ENCODE measurements at places on chromosomes 6 and 20.
A peak's percentile ranks its signal among the peaks of the same experiment; 100 is the strongest.

DNA sequence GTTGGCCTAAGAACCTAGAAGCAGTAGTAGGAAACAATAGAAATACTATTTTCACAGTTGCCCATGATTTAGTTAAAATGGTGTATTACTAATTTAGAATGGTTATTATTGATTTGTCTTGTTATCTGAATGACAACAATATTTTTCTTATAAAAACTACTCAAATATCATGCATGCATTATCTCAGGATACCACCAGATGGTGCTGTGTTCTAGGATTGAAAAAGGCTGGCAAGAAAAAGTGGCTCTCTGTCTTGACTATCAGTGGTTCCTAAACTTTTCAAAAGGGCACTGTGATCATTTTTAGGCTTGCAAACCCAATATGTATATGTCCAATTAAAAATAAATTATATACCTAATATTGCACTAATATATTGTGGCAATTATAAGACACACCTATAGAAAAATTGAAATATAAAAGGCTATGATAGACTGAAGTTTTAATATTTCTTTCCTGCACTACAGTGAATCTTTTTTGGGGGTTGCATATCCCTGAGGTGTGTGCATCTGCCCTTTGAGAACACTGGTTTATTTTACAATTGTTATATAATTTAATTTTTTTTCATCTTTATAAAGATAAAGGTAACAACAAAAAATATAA is 131.7 kb upstream of the MLIP start:
- ATAC-seq: no peak

DNA sequence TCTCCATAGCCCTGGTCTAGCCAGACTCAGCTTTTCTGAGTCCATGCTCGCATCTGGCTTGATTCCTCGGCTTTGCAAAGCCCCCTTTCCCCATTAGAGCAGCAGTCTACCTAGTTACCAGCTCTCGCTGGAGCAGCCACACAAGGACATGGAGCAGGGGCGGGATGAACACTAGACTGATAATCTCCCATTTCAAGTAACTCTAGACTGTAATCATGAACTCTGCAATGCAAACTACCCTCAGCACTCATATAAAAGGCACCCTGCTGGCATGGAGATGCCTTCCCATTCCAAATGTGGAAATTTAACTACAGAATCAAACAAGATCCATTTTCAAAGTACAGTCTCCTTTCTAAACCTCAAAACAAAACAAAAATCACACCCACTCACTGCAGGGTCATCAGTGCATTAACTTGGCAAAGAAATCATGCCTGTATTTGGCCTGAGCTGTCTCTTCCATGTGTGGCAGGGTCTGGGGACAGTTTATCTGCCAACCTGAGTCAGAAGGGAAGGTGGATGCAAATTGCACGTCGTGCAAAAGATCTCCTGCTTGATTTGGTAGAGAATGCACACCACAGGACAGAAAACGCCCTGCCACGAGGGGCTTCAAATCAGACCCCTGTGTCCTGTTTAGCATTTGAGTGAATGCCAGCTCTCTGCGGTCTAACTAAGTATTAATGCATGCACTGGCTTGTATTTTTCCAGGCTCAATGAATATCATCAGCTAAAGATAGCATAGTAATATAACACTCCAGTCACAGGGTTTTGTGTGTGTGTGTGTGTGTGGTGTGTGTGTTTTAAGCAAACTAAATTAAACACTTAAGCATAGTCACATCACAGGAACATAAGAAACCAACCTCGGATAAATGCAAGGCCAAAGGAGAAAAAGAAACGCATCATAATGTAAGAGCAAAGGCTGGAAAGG is 85.3 kb downstream of the MYLK4 start:
- ATAC-seq: no peak

DNA sequence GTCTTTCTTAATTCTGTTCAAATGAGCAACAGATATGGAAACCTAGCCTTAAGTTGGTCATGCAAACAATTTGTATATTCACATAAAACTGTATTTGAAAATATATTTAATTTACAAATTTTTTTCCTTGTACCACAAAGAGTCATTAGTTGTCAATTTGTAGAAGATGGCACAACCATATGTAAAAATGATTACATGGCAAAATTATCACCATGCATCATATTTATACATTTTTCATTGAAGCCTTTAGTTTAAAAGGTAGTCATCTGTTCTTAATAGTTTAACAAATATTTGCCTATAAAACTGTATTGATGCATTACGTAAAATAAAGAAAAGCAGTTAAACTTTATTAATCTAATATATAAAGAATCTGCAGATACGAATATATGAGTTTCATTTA is 1306.8 kb upstream of the ADGRB3 start:
- no peak for ATAC-seq

DNA sequence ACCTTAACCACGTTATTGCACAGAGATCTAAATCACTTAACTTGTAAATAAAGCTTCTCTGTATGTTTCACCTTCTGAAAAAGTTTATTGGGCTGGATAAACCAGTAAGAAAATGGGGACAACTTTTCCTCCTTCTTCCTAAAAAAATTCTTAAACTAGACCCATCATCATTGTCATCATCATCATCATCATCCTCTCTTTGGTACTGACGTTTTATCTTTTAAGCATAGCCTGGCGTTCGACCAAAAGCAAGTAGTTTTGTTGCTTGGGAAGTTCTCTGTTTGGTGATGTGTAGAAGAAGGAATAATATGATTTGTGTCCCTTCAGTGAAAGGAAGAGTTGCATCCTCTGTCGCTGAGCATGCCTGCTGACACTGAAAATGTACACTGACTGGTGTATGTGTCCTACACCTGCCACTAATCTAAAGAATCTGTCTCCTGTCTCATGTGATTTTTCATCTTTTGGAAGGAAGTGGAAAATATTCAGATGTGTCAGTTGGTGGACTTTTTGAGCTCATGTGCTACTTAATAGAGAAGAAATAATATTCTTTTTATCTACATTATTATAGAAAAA is 2.5 kb downstream of the CLVS2 start:
- no peak for ATAC-seq

DNA sequence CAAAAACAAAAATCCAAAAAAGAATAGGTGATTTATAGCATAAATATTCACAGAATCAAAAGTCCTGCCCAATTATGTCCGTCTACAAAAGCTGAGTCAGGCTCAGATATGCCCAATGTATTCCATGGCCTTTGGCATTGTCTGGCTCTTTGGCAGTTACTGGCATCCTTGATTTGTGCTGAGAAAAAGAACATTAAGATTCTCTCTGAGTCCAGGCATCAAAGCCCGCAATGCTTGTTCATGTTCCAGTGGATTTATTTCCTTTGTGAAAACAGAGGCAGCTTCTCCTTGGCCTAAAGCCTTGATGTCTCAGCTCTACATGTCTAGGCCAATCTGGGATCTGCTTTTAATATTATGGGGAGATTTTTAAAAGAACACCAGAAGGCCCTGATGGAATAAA is 76.1 kb upstream of the SLC4A11 start:
- ATAC-seq: no peak

GRCh38 chr20:37726971-37727956 is 33.4 kb downstream of the CTNNBL1 start:
- no peak for ATAC-seq

DNA sequence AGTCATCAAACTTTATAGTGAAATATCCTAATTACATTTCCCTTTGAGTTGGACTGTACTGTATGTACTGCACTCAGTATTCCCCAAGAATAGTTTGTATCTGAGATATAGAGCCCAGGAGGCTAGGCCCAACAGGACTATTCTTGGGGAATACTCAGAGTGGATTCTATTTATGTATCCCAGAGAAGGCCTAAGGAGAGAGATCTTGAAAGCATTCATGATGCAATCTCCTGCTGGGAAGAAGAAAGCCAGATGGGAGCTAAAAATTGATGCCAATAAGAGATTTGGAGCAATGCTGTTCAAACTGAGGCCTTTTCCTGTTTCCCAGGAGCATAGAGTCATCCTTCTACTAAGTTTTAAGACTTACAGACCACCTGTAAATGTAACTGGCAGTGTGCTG is 452.1 kb upstream of the PLCB4 start:
- no peak for ATAC-seq

- ATAC-seq: no peak
Measured at GRCh38 chr6:89278956-89279355, 36.1 kb downstream of the GABRR2 start.

- no peak for ATAC-seq
Measured at GRCh38 chr6:12459945-12460661, 169.9 kb downstream of the EDN1 start.

DNA sequence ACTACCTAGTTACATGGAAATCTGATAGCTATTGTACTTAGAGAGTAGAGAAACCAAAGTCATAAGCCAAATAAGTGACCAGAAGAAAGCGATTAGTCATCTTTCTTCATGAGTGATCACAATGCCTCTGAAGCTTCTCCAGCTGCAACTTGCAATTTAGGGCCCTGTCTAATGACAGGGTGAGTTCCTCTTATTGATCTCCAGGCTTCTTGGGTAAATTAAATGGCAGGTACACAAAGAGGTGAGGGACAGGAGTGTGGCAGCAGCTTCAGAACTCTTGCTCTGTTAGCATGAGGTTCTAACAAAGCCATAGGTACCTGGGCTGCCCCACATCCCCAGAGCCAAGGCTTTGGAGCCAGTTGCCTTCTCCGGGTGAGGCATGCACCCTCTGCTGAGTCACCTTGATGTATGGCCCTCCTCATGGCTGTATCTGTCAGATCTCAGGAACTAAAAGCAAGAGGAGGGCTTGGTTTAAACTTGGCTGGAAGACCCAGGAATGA is 60.8 kb downstream of the PRDM1 start:
- ATAC-seq: no peak

GRCh38 chr6:34558172-34558714 is 2.1 kb upstream of the SPDEF start:
- ATAC-seq: no peak

DNA sequence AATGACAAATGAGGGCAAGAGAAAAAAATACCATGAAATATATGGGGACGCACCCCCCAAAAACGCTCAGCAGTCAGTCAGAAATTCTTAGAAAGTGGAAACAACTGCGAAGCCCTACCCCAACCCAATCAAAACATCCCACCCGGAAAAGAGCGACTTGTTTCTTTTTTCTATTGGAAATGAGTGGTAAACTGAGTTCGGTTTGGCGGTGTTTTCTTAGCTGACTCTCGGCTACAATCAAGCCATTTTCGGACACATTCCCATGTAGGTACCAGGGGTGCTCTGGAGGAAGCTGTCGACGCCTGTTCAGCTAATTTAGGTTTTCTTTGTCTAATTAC is 1.9 kb upstream of the FOXF2 start:
- no peak for ATAC-seq

GRCh38 chr6:99605074-99605734 is 1.4 kb upstream of the PRDM13 start:
- ATAC-seq: no peak

DNA sequence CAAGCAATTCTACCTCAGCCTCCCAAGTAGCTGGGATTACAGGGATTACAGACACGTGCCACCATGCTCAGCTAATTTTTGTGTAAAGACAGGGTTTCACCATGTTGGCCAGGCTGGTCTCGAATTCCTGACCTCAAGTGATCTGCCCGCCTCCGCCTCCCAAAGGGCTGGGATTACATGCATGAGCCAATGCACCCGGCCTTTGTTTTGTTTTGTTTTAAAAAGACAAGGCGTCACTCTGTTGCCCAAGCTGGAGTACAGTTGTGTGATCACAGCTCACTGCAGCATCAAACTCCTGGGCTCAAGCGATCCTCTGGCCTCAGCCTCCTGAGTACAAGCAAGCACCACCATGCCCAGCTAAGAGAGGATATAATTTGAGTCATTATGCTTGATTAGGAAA is 5.4 kb downstream of the SERINC3 start:
- no peak for ATAC-seq

GRCh38 chr6:20415712-20416454 is 14.2 kb downstream of the E2F3 start:
- ATAC-seq: peak; percentile 17

- ATAC-seq: no peak
Measured at GRCh38 chr6:117496383-117496990, 14.0 kb downstream of the DCBLD1 start.

- no peak for ATAC-seq
Measured at GRCh38 chr6:66128656-66129055, 421.6 kb upstream of the EYS start.

DNA sequence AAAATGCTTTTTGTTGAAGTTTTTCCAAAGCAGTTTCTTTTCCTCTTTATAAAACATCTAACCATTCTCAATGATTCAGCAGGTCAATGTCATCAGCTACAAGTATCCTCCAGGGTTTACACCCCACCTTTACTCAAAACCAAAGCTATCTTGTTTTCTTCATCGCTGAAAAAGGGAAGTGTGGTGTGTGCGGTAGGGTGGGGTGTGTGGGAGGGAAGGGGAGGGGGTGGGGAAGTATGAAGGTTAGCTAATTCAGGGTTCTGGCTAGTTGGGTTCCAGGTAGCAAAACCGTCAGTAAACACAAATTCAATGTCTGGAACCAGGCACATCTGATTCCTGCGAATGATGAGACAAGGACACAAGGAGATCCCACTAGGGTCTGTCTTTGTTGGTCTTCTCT is 189.6 kb downstream of the GJA10 start:
- ATAC-seq: peak; percentile 9

DNA sequence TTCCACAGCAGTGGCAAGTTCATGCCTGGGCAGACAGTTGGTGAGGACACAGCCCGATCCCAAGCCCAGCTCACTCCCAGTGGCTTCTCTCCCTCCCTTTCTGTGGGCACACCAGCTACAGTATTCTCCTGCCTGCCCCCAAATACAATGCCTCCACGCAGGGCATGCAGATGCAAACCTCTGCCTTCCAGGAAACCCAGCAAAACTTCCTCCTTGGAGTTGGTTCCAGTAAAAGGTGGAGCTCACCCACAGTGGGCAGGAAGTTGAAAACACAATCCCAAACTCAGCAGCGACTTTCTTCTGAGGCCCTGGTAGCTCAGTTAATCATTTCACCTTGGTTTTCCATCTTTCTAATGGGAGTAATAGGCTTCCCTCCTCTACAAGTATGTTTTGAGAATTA is 93.7 kb downstream of the LY86 start:
- ATAC-seq: no peak

- no peak for ATAC-seq
Measured at GRCh38 chr6:113998811-113999210, 27.9 kb upstream of the HDAC2 start.

DNA sequence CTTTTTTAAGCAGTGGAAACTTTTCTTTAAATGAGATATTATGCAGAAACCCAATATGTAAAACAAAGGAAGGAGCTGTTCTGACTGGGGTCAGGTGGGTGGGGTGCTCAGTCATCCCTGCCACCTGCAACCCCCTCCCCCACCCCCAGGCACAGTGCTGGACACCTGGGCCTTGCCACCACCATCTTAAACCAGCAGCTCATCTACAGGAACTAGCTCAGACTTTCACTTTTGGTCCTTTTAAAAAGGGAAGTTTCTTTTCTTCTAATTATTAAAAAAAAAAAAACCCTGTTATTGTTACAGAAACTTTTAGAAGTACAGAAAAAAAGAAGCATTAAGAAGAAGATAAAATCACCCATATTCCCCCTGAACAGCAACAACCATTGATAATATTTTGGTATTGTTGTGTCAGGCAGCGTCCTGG is 37.1 kb downstream of the PPP1R16B start:
- ATAC-seq: peak; percentile 76

- ATAC-seq: no peak
Measured at GRCh38 chr6:36851149-36851614, 11.9 kb upstream of the CPNE5 start.

GRCh38 chr6:44117397-44118128 is 9.7 kb downstream of the MRPL14 start:
- ATAC-seq: no peak
